ENCODE measurements at places on chromosomes 16 and 17. TPM values are rescaled to one million over a fixed set of nuclear protein-coding genes. Genes with fewer than 3 reads are reported as not detected.

Gene ZFPM1
- total RNA-seq, result 15.2 TPM

Gene FBXO39
- not detected for total RNA-seq

Gene SLC16A5
- total RNA-seq, result 30.3 TPM

Gene ZNF75A
- 37.1 TPM for total RNA-seq

Gene CACNA1H
- total RNA-seq, result 15.8 TPM

Gene MGAT5B
- not detected for total RNA-seq

GRCh38 chr17:42378359-42378958 is 9.8 kb downstream of the STAT3 start:
- H3K4me1 ChIP-seq, result peaks cover 65% of the 10 kb centered on the region
- DNase-seq, result no peak

DNA sequence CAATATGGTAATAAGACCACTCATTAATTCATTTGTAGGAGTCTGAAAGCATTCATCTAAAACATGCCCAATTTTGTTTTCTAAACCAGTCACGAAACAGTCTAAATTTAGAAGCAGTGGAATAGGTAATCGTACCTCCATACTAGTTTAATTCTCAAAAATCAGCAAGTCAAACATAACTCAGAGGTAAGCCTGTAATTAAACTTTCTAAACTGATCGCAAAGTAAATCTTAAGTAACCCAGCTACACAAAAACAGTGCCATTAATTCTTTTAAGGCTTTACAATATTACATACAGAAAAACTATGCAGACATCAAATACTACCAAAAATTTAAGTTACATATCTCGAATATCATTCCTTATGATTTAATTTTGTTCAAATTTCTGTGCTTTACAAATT is 31.4 kb downstream of the YWHAE start:
- peaks cover 98% of the 10 kb centered on the region for H3K4me1 ChIP-seq
- no peak overlapping the region for H3K27ac ChIP-seq
- H3K4me3 ChIP-seq, result no peak overlapping the region
- no peak for DNase-seq

- DNase-seq, result peak; percentile 70
- H3K4me1 ChIP-seq, result peaks cover 60% of the 10 kb centered on the region
- H3K36me3 ChIP-seq, result peaks cover 13% of the 10 kb centered on the region
- H3K27ac ChIP-seq, result peak overlapping the region; percentile 97
- H3K4me3 ChIP-seq, result no peak overlapping the region
Measured at GRCh38 chr17:38728290-38728831, 1.8 kb upstream of the CISD3 start.

GRCh38 chr17:74875155-74875976 is 2.6 kb upstream of the FDXR start:
- H3K4me1 ChIP-seq, result peaks cover 26% of the 10 kb centered on the region
- H3K27ac ChIP-seq, result no peak overlapping the region
- no peak overlapping the region for H3K4me3 ChIP-seq
- H3K27me3 ChIP-seq, result no peaks in the 10 kb centered on the region
- H3K36me3 ChIP-seq, result no peaks in the 10 kb centered on the region

- no peak for DNase-seq
- H3K4me3 ChIP-seq, result no peak overlapping the region
- H3K27me3 ChIP-seq, result no peaks in the 10 kb centered on the region
- peak overlapping the region; percentile 51 for H3K27ac ChIP-seq
- H3K4me1 ChIP-seq, result peaks cover 57% of the 10 kb centered on the region
Measured at GRCh38 chr17:19937522-19937921, 40.1 kb downstream of the AKAP10 start.

GRCh38 chr16:23128056-23128455 is 21.2 kb downstream of the USP31 start:
- no peaks in the 10 kb centered on the region for H3K36me3 ChIP-seq
- no peak overlapping the region for H3K4me3 ChIP-seq
- no peak overlapping the region for H3K27ac ChIP-seq

DNA sequence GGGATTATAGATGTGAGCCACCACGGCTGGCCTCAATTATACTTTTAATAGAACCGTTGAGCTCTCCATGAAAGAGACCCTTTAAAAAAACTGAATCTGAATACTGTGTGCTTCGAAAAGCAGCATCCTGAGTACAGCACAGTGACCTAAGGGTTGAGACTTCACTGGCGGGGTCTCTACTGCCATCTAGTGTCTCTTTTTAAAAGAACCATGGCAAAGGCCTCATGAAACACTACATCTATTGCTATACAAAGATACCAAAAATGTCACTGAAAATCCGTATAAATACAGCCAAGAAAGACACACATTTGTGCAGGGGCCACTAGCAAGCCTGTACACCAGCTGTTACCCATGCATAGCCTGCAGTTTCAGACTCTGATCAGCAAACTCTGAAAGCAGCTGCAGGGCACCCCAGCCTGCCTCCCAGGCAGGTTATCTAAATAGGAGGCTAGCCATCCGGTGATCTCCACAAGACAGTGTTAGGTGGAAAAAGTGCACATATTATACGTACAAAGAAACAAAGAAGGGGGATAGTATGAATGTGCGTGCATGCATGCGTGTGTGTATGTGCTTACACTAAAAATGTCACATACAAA is 35.3 kb downstream of the NPLOC4 start:
- no peak overlapping the region for H3K4me3 ChIP-seq
- no peaks in the 10 kb centered on the region for H3K27me3 ChIP-seq
- no peak overlapping the region for H3K27ac ChIP-seq
- H3K36me3 ChIP-seq, result peaks cover 92% of the 10 kb centered on the region
- no peaks in the 10 kb centered on the region for H3K4me1 ChIP-seq

DNA sequence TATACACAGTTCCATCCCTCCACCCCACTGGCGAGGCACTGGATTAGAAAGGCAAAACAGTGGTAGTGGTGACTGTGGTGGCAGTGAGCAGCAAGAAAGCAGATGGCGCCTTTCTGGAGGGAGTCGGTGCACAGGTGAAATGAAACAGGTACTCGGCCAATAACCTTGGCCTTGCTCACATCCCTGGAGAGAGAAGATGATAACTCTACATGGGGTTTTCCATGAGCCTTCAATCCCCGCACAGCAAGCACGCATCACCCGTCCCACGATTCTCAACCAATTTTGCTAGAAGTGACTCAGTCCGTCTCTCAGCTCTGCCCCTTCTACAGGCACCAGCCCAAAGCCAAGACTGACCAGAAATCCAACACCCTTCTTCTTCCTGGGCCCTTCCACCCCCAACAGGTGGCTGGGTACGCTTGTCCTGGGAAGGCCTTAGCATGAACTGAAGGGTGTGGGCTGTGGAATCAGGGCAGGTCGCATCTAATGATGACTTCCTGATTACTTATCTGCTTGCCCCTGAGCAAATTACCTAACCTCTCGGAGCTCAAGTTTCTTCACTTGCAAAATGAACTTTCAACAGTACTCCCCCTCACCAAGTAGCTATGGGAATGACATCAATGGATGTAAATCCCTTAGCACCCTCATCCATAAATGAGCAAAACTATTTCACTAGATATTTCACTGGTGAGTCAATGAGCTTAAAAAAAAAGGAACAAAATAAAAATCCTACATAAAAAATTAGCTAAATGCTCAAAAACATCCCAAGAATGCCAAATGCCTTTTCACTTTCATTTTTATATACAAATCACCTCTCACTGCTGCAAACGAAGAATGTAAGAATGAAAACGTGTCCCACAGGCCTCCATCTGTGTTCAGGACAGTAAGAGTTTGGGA is 18.0 kb downstream of the XPO6 start:
- peaks cover 13% of the 10 kb centered on the region for H3K36me3 ChIP-seq
- H3K27me3 ChIP-seq, result no peaks in the 10 kb centered on the region
- peaks cover 82% of the 10 kb centered on the region for H3K4me1 ChIP-seq
- no peak for DNase-seq
- no peak overlapping the region for H3K4me3 ChIP-seq
- peak overlapping the region; percentile 41 for H3K27ac ChIP-seq

- no peaks in the 10 kb centered on the region for H3K27me3 ChIP-seq
- peak overlapping the region; percentile 14 for H3K4me3 ChIP-seq
Measured at GRCh38 chr16:27242868-27243590, 25.5 kb downstream of the NSMCE1 start.

- no peak for DNase-seq
- peaks cover 34% of the 10 kb centered on the region for H3K4me1 ChIP-seq
- H3K4me3 ChIP-seq, result no peak overlapping the region
- H3K27ac ChIP-seq, result no peak overlapping the region
Measured at GRCh38 chr16:68488554-68488953, 40.2 kb upstream of the SMPD3 start.

Data from stomach (tissue), 19 donors.